Activated naive CD8-positive, alpha-beta T cell treated with anti-CD3 and anti-CD28 coated beads for 36 hours (primary cell): ENCODE measurements at places on chromosomes 12 and 14.
A peak's percentile ranks its signal among the peaks of the same experiment; 100 is the strongest.

- DNase-seq, result peak; percentile 68
- no peaks in the 10 kb centered on the region for H3K27me3 ChIP-seq
- peak overlapping the region; percentile 2 for H3K4me3 ChIP-seq
- H3K36me3 ChIP-seq, result peaks cover 13% of the 10 kb centered on the region
- peaks cover 21% of the 10 kb centered on the region for H3K4me1 ChIP-seq
Measured at GRCh38 chr12:111056618-111057521, 136.5 kb upstream of the MYL2 start.

- H3K4me3 ChIP-seq, result no peak overlapping the region
- H3K4me1 ChIP-seq, result peaks cover 13% of the 10 kb centered on the region
- H3K36me3 ChIP-seq, result no peaks in the 10 kb centered on the region
Measured at GRCh38 chr12:110102255-110102654, 21.9 kb upstream of the IFT81 start.

DNA sequence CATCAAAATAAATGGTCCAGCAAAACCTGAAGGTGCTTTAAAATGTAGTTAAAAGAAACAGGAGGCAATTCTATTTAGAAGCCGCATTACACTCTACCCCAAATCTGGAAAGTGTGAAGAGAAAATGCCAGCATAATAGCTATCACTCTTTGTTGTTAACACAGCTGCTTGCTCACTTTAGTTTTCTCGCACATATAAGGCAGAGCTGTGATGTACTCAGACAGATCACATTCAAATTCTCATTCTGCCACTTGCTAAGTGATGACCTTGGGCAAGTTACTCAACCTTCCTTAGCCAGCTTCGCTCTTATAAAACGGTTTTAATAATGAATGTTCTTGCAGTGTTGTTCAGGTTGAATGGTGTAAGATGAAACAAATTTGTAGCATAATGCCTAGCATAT is 56.0 kb upstream of the MGAT4C start:
- no peak for DNase-seq
- no peaks in the 10 kb centered on the region for H3K27me3 ChIP-seq
- H3K4me1 ChIP-seq, result no peaks in the 10 kb centered on the region
- H3K27ac ChIP-seq, result no peak overlapping the region
- H3K36me3 ChIP-seq, result no peaks in the 10 kb centered on the region

DNA sequence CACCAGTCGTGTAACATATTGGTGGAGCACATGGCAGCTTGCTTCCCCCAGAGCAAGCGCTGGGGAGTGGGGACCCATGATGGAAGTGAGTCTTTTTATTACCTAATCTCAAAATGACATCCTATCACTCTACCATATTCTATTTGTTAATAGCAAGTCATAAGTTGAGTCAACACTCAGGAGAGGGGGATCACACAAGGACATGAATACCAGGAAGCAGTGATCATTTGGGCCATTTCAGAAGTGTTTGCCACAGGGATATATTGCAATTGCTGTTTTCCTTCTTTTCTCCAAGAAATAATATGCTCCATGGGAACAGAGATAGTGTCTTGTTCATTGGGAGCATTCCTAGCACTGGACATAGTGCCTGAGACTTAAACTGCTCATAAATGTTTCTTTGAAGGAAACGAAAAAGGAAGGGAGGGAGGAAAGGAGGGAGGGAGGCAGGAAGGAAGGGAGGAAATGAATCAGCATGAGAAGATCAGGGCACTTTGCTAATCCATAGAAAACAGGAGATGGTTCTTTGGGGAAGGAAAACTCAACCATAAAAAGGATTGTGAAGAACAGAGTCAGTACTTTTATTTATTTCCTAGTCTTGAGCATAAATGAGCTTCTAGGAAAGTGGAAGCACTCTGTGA is 39.2 kb upstream of the EEA1 start:
- H3K4me3 ChIP-seq, result no peak overlapping the region
- no peak for DNase-seq
- no peak overlapping the region for H3K27ac ChIP-seq
- H3K27me3 ChIP-seq, result peaks cover 7% of the 10 kb centered on the region

DNA sequence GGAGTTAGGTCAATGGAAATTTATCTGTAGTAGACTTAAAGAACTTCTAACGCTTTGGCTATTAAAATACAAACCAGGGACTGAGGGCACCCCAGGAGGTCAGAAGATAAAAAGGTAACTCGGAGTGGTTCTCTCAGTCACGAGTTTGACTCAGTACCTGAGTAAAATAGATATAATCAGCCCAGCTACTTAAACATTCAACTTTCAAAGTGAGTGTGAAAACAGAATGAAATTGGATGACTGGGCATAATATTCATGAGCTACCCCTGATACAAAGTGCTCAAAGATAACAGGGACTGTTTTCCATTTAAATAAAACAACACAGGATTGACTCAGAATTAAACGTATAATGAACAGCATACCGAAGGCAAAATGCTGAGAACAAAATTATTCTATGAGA is 75.0 kb downstream of the FOXN3 start:
- no peak overlapping the region for H3K27ac ChIP-seq
- H3K36me3 ChIP-seq, result peaks cover 39% of the 10 kb centered on the region
- peaks cover 25% of the 10 kb centered on the region for H3K4me1 ChIP-seq
- DNase-seq, result no peak

GRCh38 chr12:41189395-41190251 is 1.5 kb downstream of the PDZRN4 start:
- no peak for DNase-seq
- H3K36me3 ChIP-seq, result no peaks in the 10 kb centered on the region
- H3K4me3 ChIP-seq, result no peak overlapping the region
- no peak overlapping the region for H3K27ac ChIP-seq

DNA sequence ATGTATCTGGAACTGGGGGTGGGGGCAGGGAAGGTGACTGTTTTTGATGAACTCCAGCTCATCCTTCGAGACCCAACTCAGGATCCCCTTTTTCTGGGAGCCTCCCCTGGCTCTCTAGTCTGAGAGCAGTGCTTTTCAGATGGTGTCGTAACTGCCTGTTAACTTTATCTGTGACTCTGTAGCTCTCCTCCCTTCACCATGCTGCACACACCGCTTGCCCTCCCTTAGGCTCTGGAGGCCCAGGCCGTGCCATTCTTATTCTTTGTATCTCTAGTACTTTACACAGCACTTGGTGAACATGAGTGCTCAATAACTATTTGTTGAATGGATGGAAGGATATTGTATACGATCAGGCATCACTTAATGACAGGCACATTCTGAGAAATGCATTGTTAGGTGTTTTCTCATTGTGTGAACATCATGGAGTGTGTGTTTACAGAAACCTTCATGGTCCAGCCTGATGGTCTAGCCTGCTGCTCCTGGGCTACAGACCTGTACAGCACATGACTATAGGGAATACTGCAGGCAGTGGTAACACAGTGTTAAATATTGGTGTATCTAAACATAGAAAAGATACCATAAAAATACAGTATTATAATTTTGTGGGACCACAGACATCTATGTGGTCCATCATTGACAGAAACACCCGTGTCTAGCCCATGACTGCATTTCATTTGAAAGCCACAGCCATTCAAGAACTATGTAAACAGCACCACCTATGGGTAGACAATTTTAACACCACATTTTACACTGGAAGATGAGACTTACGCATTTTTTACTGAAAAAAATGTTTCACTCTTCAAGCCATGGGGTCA is 91.8 kb downstream of the EML1 start:
- H3K27me3 ChIP-seq, result peaks cover 13% of the 10 kb centered on the region
- no peaks in the 10 kb centered on the region for H3K36me3 ChIP-seq
- no peak overlapping the region for H3K4me3 ChIP-seq
- no peak overlapping the region for H3K27ac ChIP-seq
- no peaks in the 10 kb centered on the region for H3K4me1 ChIP-seq

DNA sequence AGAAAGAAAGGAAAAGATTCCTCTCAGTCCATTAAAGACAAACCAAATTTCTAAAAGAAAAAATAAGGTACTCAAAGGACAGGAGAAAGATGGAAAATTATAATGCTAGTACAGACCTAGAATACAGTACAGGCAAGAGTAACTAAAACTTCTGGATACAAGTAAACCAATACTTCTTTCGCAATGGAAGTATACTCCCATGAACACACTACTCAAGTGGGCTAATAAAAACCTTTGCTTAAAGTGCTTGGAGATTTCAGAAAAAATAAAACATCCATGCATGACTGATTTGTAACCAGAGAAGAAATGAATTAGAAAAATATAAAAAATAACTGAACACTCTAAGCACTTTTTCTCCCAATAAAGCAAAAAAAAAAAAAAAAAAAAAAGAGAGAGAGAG is 3.5 kb downstream of the ZBTB25 start:
- H3K36me3 ChIP-seq, result peaks cover 50% of the 10 kb centered on the region
- peak overlapping the region; percentile 93 for H3K4me3 ChIP-seq
- H3K27ac ChIP-seq, result peak overlapping the region; percentile 70
- peaks cover 48% of the 10 kb centered on the region for H3K4me1 ChIP-seq
- no peak for DNase-seq
- peaks cover 4% of the 10 kb centered on the region for H3K27me3 ChIP-seq

DNA sequence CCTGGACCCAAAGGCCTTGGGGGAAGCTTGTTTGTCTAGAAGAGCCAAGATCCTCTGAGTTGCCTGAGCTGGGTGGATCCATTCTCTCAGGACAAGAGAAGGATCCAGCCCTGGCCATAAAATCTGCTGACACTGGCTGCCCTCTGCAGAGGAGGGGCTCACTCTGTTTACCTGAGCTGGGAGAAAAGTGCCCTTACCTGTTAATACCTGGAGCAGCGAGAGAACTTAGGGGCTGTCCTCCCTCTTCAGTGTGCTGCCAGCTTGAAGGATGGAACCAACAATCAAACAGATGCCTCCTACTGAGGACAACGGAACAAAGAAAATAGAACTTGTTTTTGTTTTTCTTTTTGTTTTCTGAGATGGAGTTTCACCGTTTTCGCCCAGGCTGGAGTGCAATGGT is 7.3 kb upstream of the KRT7 start:
- no peak overlapping the region for H3K27ac ChIP-seq
- no peaks in the 10 kb centered on the region for H3K36me3 ChIP-seq
- no peak overlapping the region for H3K4me3 ChIP-seq
- peaks cover 13% of the 10 kb centered on the region for H3K4me1 ChIP-seq
- no peak for DNase-seq

GRCh38 chr12:91741932-91742331 is 403.7 kb downstream of the BTG1 start:
- no peaks in the 10 kb centered on the region for H3K36me3 ChIP-seq
- no peak for DNase-seq
- no peaks in the 10 kb centered on the region for H3K4me1 ChIP-seq
- H3K27me3 ChIP-seq, result no peaks in the 10 kb centered on the region
- H3K27ac ChIP-seq, result no peak overlapping the region
